Activated CD8-positive, alpha-beta memory T cell treated with anti-CD3 and anti-CD28 coated beads for 4 hours (primary cell): ENCODE measurements at places on chromosomes 7 and 10.

DNA sequence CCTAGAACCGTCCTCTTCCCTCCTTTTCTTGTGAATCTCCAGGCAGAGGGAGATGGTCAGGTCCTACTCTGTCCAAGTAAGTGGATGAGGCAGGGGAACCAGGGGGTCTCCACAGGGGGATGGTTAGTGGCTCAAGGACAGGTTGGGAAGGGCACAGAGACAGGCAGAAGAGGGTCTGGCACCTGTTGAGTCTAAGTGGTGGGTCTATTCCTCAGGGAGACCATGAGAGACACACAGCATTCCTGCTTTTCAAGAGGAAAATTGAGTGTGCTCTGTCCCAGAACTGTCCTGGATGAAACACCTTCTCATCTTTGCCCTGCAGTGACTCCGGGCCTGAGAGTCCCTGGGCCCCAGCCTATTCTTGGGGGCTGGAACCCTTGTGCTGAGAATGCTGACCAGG is 184.8 kb upstream of the GALNT17 start:
- no peak for DNase-seq

- no peak for DNase-seq
Observed at GRCh38 chr7:34222722-34223121, 317.4 kb downstream of the BMPER start.

GRCh38 chr10:6562221-6562620 is 17.9 kb downstream of the PRKCQ start:
- DNase-seq: no peak

DNA sequence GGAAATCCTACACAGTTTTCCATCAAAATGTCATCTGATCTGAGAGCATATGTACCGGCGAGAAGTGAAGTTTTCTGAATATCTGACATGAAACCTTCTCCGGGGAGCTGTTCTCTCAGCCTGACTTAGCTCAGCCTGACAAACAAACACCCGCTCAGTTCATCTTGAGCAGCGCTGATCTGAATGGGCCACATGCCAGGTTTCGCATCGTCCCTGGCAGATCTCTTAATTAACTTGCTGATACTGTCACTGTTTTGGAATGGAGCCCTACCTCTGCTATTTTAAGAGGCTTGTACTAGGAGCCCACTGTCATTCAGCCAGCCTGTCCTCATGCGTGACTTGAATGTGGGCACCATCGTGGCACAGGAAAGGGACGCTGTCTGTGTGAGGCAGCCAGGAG is 109.2 kb downstream of the STRA8 start:
- DNase-seq: no peak

GRCh38 chr10:58651040-58651439 is 138.4 kb downstream of the BICC1 start:
- no peak for DNase-seq

DNA sequence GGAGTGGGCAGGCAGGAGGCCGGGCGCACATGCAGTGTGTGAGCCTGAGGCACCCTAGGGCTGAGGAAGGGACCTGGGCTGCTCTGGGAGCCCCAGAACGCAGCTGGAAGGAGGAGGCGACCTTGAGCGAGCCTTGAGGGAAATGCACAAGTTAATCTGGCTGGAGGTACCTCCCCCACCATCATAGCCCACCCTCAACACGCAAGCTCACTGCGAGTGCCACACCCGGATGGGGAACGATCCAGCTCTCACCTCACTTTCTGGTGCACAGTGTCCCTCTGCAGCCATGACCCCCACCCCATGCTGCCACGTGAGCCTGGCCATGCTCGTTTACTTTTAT is 162.4 kb upstream of the PPP2R2D start:
- no peak for DNase-seq

GRCh38 chr7:105656922-105657521 is 75.7 kb upstream of the EFCAB10 start:
- DNase-seq: peak; percentile 40

DNA sequence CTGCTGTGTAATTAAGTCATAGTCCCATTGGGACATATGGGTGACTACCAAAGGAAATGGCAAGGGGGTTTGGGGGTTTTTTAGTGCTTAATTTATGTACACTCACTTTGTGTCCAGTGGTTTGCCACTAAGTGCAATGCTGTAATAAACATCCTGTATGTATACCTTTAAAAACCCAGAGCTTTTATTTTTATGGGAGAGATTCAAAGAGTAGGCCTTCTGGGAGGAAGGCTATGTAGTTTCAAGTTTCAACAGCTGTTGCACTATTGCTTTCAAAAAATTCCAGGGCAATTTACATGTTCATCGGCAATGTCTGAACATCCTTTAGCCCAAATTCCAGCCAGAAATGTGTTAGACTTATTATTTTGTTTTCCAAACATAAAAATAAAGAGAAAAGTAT is 744.7 kb downstream of the XPNPEP1 start:
- no peak for DNase-seq

- no peak for DNase-seq
Observed at GRCh38 chr7:134694299-134694698, 47.6 kb downstream of the BPGM start.

- DNase-seq: no peak
Observed at GRCh38 chr7:149867762-149868622, 5.8 kb upstream of the ATP6V0E2 start.

DNA sequence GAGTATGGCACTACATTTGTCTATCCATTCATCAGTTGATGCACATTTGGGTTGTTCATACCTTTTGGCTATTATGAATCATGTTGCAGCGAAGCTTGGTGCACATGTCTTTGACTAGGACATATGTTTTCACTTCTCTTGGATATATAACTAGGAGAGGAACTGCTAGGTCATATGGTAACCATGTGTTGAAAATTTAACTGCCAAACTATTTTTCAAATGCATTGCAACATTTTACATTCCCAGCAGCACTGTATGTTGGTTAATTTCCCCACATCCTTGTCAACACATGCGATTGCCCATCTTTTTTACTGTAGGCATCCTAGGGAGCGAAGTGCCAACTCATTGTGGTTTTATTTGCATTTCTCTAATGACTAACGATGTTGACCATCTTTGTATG is 183.4 kb downstream of the PRKCQ start:
- DNase-seq: no peak

GRCh38 chr7:83149466-83149865 is 13.2 kb downstream of the PCLO start:
- DNase-seq: no peak

DNA sequence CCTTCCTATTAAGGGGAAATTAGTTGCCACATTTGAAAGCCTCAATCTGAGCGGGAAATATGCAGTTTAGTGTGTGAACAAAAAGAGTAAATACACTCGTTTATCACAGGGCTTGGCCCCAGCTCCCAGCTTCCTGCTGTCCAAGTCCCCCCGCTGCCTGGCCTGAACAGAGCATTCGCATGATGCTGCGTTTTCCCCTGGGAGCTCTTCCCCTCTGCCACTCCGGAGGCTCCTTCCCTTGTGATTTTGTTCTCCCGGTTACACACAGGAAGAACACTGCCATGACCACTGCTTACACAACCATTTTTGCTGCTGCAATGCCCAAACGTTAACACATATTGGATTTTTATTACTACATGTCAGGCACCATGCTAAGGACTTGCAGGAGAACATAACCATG is 120.7 kb upstream of the ADARB2 start:
- DNase-seq: no peak
